Activated CD4-positive, alpha-beta T cell treated with anti-CD3 and anti-CD28 coated beads for 24 hours (primary cell): ENCODE measurements at places on chromosomes 7 and 10.

GRCh38 chr7:52752891-52753290 lies 282.5 kb upstream of the POM121L12 start:
- no peak for DNase-seq

DNA sequence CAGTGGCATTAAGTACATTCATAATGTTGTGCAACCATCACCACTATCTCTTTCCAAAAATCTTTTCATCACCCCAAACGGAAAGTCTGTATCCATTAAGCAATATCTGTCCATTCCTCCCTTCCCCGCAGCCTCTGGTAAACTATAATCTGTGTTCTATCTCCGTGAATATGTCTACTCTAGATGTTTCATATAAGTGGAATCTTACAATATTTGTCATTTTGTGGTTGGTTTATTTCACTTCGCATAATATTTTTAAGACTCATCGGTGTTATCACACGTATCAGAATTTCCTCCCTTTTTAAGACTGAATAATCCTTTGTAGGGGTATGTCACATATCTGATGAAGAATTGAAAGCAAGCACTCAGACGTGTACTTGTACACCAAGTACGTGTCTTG lies 86.0 kb upstream of the FGFR2 start:
- DNase-seq, result no peak

- no peak for DNase-seq
Observed at GRCh38 chr7:75611557-75612178, 119.5 kb downstream of the SPDYE5 start.

GRCh38 chr7:2719007-2719406 lies 31.0 kb downstream of the AMZ1 start:
- peak; percentile 52 for DNase-seq

DNA sequence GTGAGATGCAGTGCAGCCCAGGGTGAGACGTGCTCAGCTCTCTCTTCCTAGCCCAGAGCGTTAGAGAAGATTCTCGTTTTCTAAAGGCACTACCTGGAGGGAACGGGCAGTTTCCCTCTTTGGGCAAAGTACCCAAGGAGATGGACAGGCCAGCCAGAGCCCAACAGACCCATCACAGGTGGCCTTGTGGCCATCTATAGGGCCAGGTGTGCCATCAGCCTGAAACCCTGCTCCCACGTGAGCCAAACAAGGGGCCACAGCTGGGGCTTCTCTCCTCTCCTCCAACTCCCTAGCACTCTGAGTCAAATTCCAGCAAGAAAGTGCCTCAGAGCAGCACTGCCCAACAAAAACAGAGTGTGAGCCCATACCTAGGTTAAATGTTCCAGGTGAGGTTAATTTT lies 22.3 kb downstream of the CHST15 start:
- no peak for DNase-seq

GRCh38 chr10:43226851-43227845 lies 39.7 kb downstream of the RASGEF1A start:
- no peak for DNase-seq

DNA sequence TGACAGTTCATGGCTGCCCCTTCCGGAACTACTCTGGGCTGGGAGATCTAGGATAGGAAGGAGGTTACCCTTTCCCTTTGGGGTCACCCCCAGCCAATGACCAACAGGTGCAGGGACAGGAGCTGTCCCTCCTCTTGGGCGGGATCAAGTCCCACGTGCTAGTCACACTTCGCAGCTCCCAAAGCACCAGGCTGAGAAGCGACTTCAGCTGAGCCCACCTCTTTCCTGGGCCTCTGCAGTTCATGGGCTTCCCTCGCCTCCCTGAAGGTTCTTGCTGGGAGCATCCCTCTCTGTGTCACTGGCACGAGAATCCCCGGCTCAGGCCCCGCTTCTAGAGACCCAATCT lies 115.5 kb downstream of the FAM53B start:
- no peak for DNase-seq

DNA sequence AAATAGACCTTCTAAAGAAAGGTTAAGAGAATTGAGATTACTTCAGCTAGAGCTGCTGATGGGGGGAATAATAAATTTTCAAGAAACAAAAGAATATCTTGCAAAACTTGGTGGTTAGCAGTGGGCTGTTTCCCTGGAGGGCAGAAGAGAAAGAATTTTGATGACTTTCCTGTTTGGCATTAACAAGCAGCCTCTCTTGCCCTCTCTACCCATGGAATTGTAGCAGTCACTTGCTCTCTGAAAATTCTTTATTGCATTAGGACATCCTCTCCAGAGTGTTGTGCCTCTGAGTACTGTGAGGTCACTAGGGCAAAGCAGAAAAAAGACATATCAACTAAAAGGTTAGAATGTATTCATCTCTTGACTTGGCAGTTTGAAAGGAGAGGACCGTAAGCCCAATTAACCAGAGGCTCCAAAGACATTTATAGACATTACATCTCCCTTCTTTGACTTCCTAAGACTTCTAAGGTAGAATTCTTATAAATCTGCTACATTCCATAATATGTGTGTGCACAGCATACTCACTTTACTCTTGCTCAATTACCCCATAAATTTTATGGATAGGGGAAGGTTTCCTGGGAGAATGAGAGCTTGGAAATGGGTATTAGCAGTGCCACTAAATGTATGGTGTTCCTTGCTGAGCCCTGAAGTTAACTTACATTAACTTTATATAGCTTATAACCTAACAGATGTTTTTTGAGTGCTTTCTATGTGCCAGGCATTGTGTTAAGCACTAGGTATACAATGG lies 215.3 kb downstream of the KIF20B start:
- no peak for DNase-seq

DNA sequence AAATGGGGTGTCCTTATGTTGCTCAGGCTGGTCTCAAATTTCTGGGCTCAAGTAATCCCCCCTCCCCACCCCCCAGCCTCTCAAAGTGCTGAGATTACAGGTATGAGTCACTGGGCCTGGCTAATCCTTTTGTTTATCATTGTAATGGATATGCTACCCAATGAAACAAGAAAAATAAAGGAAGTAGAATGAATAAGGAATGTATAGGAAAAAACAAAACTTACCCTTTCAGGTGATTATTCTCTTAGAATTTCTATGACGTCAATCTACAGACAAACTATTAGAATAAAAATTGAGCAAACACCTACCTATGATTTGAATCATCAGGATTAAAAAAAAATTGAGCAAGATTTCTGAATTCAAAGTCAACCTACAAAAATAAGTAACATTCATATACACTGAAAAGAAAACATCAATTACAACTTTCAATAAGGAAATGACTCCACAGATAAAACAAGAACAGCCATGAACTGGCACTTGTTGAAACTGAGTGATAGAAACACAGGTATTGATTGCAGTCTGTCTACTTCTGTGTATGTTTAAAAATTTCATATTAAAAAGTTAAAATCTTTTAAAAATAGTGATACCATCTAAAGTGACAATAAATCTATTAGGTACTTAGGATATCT lies 12.2 kb downstream of the ADAM12 start:
- DNase-seq, result no peak

DNA sequence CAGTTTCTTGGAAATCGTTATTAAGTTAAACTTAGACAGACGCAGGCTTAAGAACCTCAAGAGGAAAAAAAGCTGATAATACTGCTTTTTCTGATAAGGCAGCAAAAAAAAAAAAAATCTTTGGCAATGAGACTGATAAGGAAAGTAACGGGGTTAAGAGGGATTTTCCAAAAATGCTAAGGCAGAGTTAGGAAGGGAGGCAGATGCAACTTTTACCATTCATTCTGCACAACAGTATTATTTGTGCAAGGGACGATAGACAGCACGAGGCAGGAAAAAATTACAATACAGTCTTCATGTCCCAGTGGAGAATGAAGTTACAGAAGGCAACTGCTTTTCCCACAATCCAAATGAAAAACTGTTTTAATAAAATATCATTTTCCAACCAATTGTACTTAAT lies 194.0 kb downstream of the DOCK4 start:
- DNase-seq, result no peak

GRCh38 chr7:118111347-118111746 lies 72.6 kb upstream of the LSM8 start:
- no peak for DNase-seq

GRCh38 chr10:117449636-117450035 lies 74.4 kb upstream of the PDZD8 start:
- DNase-seq, result no peak

- DNase-seq, result no peak
Observed at GRCh38 chr10:2992401-2993198, 74.7 kb upstream of the PFKP start.

GRCh38 chr10:94324609-94325233 lies 38.0 kb downstream of the NOC3L start:
- DNase-seq, result no peak

- DNase-seq, result no peak
Observed at GRCh38 chr7:1669954-1670893, at the start of gene ELFN1. ELFN1 (plus strand) TSS chr7:1670277; CDS start chr7:1744597, 74,320 bp downstream.

GRCh38 chr10:115674496-115674895 lies 581.3 kb downstream of the ATRNL1 start:
- DNase-seq, result no peak

- DNase-seq, result no peak
Observed at GRCh38 chr7:55242613-55243012, 122.5 kb upstream of the LANCL2 start.

DNA sequence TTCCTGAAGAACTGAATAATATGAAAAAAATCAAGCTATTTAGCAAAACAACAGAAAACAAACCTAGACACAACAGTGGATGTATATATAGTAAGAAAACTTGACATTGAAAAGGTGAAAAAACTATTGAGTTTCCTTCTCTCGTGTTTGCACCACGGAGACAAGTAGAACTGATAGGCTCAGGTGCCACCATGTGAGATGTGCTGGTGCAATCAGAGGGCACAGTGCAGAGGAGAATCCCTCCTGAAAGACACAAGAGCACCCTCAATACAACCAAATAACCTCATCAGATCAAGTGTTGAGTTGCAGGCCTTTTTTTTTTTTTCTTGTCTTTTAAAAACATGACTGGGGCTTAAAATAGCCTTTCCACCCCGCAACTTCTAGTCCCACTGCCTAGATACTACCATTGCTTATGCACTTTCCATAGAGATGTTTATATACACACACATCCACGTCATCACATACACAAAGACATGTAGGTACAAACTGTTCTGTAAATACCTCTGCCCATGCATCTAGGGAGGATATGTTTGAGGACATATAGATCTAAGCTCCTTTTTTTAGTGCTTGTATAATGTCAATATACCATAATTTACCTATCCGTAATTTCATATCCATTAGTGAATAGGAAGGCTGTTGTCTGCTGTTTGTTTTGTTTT lies 54.1 kb downstream of the UBE2H start:
- DNase-seq, result no peak

- no peak for DNase-seq
Observed at GRCh38 chr7:83821866-83822265, 172.9 kb upstream of the SEMA3E start.

- no peak for DNase-seq
Observed at GRCh38 chr7:86768967-86769760, 125.5 kb downstream of the GRM3 start.
